GM20000 (cell line): ENCODE measurements at places on chromosomes 5 and 9.

DNA sequence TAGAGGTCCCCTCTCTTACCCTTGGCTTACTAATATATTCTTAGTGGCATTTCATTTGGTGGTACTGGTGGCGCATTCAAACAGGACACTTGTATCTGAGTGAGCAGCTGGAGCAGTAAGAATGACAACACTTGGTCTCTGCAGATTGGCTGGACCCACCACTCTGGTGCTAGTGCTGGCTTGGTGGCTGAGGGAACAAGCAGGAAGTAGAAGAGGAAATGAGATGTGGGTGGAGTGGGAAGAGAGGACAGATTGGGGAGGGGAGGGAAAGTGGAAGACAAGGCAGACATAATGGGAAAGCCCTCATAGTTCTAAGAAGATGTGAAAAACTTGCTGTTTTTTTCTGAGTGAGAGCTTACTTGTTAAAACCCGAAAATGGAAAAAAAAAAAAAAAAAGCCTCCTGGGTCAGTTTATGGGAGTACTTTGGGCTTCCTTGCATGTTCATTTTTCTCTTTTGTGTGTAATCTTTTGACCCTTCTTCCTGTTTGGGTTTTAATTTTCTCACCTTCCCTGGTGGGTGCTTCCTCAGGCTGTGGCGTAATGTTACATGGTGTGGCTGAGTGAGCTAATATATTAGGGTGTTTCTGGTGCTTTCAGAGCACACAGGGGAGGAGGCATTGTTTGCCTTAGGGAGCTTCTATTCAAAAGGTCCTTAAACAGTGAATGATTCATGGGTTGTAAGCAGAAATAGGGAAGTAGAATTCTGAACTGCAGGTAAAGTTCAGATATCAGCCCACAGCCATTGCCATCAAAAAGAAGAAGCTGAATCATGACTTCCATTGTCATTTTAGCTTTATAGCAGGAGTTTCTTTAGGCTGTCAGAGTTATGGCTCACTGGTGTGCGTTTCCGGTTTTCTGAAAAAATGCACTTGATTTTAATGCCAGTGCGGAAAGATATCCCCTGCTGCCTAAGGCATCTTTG, 52.3 kb downstream of the TLE4 start:
- DNase-seq, result peak; percentile 56

- no peak for DNase-seq
These were observed 330.1 kb downstream of the ADAMTS6 start for GRCh38 chr5:65151614-65152013.

DNA sequence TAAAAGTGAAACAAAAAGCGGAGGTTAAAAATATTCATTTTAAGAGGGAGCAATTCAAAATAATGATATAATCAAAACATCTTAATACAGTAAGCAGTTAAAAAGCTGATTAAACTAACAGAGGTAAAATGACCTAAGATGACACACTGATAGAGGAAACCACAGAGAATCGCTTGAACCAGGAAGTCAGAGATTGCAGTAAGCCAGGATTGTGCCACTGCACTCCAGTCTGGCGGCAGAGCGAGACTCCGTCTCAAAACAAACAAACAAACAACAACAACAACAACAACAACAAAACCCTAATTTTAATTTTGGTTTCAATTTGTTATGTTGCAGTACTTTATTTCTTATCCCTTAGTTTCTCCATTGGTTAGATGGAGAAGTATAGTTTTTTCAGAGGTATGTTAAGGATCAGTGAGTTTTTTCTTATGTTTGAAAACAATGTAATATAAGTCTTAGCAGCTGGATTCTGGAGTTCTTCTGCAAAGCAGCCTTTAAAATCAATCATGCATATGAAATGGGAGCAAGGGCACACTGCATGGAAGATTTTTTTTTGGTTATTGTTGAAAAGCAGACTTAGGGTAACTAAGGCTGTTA, 58.5 kb downstream of the MLANA start:
- DNase-seq, result no peak

GRCh38 chr5:32342656-32343055, 29.9 kb upstream of the MTMR12 start:
- no peak for DNase-seq

- no peak for DNase-seq
These were observed 329.1 kb downstream of the NTRK2 start for GRCh38 chr9:84998639-84999038.

GRCh38 chr9:96382175-96382574, 1.3 kb downstream of the SLC35D2 start:
- DNase-seq, result no peak

DNA sequence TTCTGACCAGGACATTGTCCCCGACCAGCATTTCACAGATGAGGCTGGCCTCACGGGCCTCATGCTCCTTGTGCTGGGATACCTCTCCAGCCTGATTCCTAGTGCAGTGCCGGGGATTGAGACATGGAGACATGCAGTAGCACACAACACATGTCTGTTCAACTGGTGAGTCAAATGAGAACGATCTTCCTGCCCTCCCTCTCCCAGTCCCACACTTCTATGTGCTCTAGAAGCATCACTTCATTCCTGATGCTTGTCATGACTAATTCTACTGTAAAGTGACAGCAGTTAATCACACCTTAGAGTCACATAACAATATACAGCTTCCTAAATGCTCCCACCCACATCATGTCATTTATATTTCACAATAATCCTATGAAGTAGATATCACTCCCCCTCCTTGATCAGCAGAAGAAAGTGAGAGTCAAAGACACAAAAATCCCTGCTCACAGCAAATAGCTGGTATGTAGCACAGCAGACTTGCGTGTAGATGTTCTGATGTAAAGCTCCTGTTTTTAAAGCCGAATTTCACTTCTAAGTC, 101.8 kb downstream of the CCDC192 start:
- DNase-seq, result no peak

DNA sequence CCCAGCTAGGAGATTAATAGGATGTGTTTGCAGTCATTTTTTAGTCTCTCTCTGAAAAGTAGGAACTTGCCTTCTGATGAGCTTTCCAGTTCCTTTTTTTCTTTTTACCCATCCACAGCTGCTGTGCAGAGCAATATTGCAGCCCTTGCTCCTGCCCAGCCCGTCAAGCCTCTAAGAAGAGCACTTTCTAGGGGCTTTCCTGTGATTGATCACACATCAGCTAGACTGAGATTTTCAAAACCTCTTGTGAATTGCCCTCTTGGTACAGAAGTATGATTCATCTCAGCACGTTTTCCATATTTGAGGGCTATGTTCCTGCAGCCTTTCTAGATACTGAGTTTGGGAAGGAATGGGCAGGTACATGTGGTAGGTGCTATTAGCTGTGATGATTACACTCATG, 93.9 kb downstream of the GALNT10 start:
- DNase-seq, result peak; percentile 55

- no peak for DNase-seq
These were observed 19.5 kb downstream of the FAM163B start for GRCh38 chr9:133589454-133590227.

DNA sequence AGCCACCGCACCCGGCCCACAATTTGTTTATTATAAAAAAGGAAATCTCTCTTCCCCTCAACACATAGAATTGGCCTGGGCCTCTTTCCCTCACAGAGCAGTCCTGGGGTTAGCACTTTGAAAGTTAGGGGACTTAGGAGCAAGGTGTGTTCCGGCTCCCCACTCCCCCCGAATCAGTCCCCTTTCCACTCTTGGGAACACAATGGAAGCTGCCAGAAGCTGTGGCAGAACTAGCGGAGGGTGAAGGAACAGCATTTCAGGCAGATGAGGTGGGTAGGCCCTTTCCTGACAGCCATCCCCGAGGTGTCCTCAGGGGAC, 16.4 kb upstream of the C5orf47 start:
- no peak for DNase-seq

DNA sequence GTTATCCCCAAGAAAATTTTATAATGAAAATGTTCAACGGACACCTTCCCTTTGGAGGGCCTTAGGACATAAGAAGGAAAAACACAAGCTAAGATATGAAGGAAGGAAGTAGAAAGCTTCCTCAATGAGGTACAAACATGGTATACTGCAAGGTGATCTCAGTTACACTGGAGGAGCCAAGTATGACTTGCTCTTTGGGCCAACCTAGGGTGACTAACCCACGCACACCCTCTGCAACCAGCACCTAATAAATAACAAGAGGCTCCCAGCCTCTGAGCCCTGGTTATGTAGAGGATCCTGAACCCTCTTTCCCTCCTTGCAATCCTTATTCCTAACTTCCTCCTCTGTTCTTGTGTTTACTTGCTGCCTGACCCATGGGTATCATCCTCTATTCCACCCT, 38.3 kb upstream of the KCNV2 start:
- no peak for DNase-seq

- DNase-seq, result no peak
These were observed 614.5 kb downstream of the EFNA5 start for GRCh38 chr5:107056278-107056677.

DNA sequence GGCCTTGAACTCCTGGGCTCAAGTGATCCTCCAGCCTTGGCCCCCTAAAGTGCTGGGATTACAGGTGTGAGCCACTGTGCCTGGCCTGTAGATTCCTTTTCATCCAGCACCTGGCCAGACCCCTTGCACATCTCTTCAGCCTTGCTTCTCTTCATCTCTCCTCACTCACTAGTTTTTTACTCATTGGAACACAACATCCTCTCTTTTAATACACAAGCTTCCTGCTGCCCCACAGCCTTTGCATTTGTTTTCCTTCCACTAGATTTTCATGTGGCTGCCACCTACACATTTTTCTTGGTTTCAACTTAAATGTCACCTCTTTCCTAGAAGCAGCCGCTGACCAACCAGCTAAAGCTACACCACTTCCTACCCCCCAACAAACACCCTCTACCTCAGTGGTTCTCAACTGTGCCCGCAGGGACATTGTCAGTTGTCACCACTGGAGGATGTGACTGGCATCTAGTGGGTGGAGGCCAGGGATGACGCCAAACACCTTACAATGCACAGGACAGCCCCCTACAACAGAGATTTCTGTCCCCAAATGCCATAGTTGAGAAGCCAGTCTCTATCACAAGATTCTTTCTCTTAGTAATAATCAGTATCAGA, 33.7 kb downstream of the HAVCR1 start:
- peak; percentile 36 for DNase-seq
